Activated CD4-positive, alpha-beta T cell treated with anti-CD3 and anti-CD28 coated beads, Interleukin-2, amount 50 U/mL, for 24 hours (primary cell): ENCODE measurements at places on chromosomes 12 and 14.

DNA sequence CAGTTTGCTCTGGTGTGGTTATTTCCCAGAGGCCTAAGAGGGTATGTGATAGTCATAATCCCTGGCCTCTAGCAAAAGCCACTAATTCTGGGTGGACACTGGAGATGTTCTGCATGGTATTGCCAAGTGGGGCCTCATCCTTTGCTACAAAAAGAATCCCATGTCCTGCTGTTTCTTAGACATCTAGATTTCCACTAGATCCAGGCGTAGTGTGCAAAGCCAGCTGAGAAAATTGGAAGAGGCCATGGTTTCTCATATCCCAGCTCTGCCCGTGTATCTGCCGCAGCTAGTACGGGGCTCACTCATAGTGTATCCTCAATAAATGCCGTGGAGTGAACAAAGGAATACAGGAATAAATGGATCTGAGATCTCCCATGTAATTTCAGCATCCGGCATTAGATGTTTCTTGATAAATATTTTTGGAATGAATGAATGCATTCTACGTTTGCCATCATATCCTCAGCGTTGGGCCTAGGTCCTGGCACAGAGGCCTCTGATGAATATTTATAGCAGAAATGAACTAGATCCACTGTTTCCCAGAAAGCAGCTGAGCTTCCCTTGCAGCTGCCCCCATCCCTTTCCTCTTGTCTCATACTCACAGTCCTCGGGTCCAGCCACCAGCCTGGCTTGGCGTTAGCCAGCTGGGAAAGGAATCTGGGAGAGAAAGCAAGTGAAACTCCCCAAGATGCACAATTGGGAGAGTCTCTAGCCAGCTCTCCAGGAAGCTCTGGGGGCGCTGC lies 76.3 kb upstream of the NOS1 start:
- no peak for DNase-seq

GRCh38 chr12:111450676-111451075 lies 45.0 kb downstream of the SH2B3 start:
- no peak for DNase-seq

DNA sequence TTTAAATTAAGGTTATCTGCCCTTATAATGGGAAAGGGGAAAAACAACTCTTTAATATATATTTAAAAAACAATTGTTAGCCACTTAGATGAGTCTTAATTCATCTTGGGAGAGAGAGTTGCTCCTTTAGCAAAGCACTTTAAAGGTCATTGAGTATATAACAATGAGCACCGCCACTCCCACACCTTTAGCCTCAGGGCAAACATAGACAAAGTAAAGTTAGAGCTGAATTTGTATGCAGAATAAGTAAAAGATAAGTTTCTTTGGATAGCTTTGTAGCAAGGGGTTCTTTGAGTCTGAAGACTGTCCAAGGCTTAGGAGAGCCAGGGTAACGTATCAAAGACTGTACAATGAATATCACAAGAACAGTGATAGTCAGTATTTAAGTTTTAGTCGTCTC lies 728.8 kb upstream of the LMO3 start:
- no peak for DNase-seq

DNA sequence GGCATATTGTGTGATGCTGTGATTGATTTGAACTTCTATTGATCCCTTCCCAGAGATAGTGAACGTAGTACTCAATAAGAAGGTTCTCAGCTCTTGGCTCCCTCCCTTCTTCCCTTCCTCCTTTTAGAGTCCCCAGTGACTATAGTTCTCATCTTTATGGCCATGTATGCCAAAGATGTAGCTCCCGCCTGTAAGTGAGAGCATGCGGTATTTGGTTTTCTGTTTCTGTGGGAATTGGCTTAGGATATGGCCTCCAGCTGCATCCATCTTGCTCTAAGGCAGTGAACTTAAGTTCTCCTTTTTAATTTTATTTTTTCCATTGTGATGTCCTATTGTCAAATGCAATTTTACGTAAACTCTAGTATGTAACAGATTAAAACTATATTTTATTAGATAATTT lies 109.5 kb downstream of the AEBP2 start:
- no peak for DNase-seq

DNA sequence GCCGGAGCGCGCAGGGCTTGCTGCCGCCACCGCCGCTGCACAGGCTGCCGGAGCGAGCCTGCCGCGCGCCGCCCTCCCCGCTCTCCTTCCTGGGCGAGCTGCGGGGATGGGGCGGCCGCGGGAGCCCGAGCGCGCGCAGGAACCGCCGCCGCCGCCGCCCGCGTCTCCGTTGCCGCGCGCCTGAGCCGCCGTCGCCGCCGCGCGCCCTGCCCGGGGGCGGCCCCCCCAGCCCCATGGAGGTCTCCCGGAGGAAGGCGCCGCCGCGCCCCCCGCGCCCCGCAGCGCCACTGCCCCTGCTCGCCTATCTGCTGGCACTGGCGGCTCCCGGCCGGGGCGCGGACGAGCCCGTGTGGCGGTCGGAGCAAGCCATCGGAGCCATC lies 352 bp downstream of the PLXNC1 start:
- no peak for DNase-seq

DNA sequence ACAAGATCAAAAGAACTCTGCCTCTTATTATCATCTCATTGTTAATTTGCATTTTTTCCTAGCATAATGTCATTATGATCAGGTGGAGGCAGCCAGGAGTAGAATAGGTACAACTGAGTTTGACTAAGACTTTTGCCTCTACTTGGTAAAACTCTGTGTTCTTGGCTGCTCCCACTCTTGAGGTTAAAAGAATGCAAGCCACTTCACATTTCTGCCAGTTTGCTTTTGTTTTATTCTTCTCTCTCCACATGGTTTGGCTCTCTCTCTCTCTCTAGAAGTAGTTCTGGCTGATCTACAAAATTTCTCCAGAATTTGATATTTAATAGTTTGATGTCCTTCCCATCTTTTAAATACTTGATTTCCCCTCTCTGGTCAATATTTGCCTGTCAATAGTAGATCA lies 170.7 kb upstream of the E2F7 start:
- no peak for DNase-seq

- no peak for DNase-seq
Observed at GRCh38 chr12:88579601-88580050, 645 bp downstream of the KITLG start.

GRCh38 chr12:68206446-68206845 lies 19.2 kb downstream of the IL26 start:
- DNase-seq = no peak

DNA sequence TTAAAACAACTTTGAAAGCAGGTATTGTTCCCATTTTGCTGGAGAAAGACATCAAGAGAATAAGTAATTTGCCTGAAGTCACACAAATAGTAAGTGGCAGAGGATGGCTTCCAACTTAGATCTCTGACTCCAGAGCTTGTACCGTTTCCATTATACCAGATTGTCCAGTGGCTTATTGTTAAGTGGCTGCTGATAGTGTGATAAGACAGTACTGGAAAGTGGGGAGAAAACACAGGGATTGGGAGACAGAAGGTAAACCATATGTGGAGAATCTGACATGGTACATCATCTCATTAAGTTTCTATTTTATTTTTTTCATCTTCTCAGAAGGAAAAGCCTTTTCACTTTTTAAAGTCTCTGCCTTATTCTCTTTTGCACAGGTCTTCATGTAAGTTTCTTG lies 108.5 kb downstream of the SRGAP1 start:
- DNase-seq = no peak

DNA sequence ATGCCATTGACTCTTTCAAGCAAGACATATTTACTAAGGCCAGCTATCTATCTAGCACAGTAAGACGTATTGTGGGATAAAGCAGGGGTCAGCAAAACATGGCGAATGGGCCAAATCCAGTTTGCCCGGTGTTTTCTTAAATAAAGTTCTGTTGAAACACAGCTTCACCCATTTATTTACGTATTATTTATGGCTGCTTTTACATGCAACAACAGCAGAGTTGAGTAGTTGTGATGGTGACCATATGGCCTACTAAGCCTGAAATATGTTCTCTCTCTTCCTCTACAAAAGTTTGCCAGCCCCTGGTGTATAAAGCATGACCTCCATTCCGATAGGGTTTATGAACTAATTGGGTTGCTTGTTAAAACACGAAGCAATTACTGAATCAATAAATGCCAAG lies 322.1 kb downstream of the CCDC91 start:
- DNase-seq = no peak

GRCh38 chr14:90658541-90658967 lies 157.7 kb downstream of the TTC7B start:
- no peak for DNase-seq

DNA sequence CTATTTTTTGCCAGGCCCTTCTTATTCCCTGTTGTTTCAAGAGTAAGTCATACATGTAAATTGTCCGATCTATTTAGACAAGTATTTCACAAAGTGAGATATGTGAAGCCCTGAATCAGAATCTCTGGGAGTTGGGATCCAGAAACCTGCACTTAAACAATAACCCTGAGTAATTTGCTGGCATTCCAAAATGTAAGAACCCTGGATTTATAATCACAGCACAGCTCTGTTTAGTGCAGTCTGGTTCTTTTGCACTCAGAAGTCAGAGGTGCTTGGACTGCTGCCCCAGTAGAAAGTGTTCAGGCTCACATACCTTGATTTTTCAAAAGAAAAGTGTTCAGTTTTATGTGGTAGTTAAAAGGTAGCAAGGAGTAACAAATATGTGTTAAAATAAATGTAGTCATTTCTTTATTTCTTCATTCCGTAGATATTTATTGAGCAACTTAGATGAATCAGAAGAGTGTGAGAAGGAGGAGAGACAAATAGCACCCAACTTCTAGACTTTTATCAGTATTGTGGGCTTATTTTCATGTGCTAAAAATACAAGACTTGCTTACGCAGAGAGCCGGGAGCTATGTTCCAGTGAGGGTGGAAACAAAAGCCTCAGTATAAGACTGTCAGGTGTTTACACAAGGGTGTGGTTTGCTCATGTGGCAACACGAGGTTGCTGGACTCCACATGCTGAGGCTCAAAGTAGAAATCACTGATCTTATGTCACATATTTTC lies 70.1 kb downstream of the SYNE2 start:
- DNase-seq = no peak
